Esophagus squamous epithelium (tissue), 5 donors: ENCODE measurements at places on chromosomes 7 and 10.

DNA sequence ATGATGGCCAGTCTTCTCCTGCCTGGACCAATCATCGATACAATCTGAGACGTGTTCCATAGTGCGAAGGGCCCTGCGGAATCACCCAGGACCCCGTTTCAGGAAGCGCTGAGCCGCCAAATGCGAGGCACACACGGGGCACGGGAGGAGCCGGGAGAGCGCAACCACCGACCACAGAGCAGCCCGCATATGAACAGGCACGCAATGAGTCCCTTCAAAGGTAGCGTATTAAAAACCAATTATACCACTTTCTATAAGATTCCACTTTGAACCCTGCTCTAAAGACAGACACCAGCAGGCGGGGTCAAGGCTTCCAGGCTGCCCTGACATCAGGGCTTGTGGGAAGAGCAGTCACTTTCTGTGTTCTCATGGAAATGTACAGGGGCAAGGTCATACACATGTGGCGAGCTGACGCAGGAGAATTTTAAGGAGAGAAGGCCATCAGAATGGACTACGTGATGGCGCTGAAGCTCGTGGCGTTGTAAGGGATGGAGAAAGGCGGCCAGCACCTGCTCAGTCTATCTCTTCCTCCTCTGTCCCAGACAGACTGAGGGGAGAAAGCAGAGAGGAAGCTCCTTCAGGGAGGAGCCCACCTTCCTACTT, 46.2 kb downstream of the AMZ1 start:
- DNase-seq: no peak

- no peak for DNase-seq
These were observed 924 bp downstream of the BMPR1A start for GRCh38 chr10:86757113-86757972.

DNA sequence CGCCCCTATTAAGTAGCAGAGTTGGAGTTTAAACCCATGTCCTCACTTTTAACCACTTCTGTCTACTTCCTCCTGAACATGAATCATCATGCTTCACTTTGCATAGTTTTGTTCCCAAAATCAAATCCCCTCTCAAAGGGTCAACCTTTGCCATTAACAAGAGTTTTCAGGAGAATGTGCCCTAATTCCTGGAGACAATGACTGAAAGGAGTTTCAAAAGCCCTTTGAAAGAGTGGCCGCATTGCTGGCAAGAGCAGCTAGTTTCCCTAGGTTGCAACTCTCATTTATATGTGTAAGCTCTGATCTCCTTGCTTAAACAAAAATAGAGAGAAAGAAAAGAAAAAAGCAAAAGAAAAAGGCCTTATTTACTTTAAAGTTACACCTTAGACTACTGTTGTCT, 9.2 kb downstream of the LGI1 start:
- DNase-seq: no peak

DNA sequence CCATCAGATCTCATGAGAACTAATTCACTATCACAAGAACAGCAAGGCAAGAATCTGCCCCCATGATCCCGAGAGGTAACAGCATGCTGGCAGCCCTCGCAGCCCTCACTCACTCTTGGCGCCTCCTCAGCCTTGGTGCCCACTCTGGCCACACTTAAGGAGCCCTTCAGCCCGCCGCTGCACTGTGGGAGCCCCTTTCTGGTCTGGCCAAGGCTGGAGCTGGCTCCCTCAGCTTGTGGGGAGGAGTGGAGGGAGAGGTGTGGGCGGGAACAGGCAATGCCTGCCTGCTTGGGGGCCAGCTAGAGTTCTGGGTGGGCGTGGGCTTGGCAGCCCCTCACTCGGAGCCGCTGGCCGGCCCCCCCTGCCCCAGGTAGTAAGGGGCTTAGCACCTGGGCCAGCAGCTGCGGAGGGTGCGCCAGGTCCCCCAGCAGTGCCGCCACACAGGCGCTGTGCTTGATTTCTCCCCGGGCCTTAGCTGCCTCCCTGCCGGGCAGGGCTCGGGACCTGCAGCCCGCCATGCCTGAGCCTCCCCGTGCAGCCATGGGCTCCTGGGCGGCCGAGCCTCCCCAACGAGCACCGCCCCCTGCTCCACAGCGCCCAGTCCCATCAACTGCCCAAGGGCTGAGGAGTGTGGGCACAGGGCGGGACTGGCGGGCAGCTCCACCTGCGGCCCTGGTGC, 24.0 kb upstream of the ZNF438 start:
- DNase-seq: no peak

DNA sequence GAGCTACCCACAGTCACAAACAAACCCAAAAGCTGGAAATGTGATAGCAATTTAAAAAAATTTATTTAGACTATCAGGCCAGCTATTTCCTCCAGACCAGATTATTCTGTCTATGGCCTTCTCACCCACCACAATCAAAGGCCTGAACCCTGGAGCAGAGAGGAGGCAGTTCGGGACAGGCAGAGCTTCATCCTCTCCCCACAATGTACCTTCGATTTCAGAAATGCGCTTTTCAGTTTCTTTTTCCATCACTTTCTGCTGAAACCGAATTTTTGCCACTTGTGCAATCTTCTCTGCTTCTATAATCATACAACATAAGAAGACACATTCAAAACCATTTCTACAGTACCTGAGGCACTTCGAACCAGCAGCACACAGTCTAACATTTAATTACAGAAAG, 29.9 kb downstream of the ERLIN1 start:
- no peak for DNase-seq
